Osteoblast (primary cell): ENCODE measurements at places on chromosomes 2 and 18. TPM values are rescaled to one million over a fixed set of nuclear protein-coding genes. Genes with fewer than 3 reads are reported as not detected.
A peak's percentile ranks its signal among the peaks of the same experiment; 100 is the strongest.

GRCh38 chr2:25854613-25855012 lies 23.7 kb downstream of the ASXL2 start:
- no peak for DNase-seq

DNA sequence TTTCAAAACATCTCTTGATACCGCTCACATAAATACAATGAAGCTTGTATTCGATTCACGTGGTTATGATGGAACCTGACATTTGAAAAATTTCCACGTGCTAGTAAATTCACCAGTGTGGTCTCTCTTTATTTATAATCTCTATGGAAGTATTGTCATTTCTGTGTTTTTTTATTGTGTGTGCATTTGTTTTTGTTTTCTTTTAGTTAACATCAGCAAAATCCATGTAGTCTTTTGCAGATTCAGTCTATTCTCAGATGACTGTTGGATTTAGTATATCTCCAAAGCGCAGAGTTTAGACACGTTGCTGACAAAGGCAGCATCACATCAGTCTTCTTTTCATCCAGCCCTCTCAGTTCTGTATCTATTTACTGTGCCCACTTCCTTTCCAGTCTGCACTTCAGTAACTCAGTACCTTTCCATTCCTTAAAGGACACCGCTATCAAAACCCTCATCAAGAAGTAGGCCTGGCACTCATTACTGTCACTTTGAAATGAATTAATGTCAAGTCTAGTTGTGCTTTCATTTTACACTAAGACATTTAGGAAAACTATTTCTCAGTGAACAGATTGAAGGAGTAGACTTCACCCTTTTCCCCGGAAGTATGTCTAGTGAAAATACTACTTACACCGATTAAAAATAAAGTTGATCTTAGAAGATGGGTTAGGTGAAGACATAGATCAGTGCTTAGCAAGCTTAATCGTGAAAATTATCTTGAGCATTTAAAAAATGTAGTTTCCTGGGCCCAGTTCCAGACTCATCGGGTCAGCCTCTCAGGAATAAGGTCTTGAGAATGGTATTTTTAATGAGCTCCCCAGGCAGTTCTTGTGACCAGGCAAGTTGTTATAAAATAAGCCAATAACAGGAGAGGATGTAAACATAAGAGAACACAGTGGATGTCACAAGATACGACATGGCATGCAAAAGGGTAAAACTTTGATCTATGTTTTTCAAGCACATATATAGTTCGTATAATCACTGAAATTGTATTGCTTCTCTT lies 506.8 kb upstream of the ZEB2 start:
- no peak for DNase-seq

DNA sequence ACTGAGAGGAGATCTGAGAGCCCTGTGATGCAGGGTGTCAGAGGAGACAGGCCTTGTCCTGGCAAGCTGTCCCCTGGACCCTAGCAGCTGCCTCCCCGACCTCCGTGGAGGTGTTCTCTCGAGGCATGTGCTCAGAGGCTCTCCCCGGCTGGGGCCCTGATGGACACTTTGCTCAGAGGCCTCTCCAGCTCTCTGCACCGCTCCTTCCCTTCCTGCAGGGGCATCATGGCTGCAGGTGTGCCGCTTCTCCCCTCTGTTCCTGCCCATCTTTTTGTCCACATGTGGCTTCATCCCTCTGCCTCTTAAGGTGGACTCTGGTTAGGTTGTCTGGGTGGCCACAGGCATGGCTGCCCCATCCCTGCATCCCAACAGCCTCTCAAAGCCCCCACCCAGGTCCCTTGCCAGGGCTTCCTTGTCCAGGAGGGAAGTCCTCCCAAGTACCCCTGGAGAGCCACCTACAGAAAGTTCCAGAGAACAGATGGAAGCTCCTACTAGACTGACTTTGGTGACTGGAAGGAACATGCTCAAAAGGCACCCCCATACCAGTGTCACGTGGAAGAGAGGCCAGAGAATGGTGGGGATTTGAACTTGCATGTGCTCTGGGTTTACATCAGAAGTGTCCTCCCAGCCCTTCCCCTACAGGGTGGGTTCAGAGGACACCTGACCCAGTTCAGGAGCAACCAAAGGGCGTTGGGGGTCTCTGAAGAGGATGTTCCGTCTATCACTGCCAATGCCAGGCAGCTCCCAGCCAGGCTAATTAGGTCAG lies 120.4 kb downstream of the KLHL29 start:
- no peak for DNase-seq

DNA sequence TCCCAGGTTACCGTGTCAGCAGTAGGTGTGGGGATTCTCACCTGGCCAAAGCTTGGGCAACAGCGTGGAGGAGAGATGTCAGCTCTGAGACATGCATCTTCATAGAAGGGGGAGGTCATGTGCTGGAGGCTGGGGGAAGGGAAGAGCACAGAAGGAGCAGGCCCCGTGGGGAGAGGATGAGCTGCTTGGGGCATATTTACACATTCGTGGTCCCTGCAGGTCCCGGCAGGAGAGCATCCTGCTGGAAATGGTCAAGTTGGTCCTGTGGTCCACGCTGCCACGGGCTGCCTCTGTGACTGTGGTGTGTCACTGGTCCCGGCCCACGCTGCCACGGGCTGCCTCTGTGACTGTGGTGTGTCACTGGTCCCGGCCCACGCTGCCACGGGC lies 195.1 kb upstream of the TWIST2 start:
- DNase-seq: no peak

GRCh38 chr18:5892823-5893431 lies 2.4 kb downstream of the TMEM200C start:
- peak; percentile 65 for DNase-seq

DNA sequence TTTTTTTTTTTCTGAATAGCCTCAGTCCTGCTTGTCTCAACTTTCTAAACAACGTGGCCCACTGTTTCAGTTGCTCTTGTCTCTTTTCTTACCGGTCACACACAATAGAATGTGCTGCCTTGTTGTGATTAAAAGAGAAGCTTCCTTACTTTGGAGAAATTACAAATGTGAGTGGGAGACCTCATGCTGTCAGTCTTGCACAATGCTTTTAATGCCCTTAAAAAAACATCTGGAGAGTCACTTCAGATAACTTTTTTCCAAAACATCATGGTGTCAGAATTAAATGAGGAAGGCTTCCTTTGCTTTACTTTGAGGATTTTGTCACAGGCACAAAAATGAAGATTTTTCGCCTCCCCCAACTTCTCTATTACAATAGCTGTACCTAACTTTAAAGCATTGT lies 37.7 kb downstream of the LHCGR start:
- no peak for DNase-seq

DNA sequence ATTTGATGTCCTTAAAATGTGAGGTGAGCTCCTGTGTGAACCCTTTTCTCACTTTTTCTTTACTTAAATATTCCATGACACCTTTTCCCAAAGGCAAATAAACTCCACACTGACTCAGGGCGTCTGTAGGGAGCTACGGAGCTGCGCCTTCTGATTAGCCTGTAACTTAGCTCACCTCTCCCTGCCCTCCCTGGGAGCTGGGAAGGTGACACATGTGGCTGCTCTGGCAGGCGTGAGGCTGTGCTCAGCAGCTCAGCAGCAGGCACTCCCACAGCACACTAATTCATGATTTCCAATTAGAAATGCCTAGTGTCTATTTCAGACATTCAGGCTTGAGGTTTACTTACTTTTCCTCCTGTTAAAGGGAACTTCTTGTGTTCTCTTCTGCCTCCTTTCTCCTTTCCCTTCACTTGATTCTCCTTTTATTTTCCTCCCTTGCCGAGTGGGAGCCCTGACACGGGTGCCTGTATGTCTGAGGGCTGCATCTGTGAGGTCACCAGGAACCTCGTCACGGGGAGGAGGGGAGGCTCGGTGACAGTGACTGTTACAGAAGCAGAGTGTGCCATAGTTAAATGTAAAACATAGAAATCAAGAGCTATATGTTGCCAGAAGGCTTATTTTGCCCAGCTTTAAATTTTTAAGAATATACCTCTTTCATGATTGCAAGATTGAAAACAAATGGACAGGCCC lies 437.1 kb downstream of the DCDC2C start:
- DNase-seq: no peak

DNA sequence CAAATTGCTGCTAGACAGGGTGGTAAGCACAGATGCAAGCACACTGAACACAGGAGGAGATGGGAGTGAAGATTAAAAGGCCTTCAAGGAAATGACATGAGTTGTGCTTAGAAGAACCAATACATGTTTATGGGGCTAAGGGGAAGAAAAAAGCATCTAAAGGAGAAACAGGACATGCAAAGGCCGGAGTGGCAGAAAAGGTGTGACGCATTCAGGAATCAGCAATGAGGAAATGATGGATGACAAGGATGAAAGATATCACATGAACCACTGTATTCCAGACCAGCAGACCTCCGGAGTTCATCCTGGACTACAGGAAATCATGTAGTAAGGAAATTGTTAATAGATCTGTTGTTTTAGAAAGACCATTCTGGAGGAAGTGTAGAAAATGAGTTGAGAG lies 42.8 kb downstream of the PPP4R1 start:
- no peak for DNase-seq

DNA sequence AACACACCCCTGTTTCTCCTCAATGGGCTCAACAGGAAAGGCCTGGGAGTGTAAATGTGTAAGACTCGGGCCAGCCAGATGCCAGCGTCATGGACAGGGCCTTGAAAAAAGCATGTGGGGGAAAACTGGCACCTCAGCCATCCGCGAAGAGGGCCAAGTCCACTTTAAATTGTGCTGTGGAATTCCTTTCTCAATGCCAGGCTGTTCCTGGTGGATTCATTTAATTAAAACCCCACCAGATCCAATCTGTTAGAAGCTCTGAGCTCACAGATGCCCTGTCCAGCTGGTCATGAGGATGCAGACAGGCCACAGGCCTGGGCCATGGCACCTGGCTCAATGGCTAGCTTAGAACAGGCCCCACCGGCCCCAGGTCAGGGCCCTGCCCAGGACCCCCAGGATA lies 24.8 kb downstream of the KCNK3 start:
- no peak for DNase-seq

Gene STK25
- 189 and 227 TPM in 2 replicates for total RNA-seq

Gene RAMP1
- total RNA-seq: 1.8 and 4.4 TPM in 2 replicates

Gene TCF7L1
- total RNA-seq: 2.5 and 2.7 TPM in 2 replicates

Gene TP53I3
- total RNA-seq: 59.4 and 79.3 TPM in 2 replicates

Gene INHBB
- under 0.01 and 0.29 TPM in 2 replicates for total RNA-seq

Gene SATB2
- 53.2 and 54.5 TPM in 2 replicates for total RNA-seq

Gene POTEJ
- not detected in 2 replicates for total RNA-seq

Gene FAM237A
- not detected in 2 replicates for total RNA-seq
